ENCODE measurements at places on chromosomes 5 and 9.
A peak's percentile ranks its signal among the peaks of the same experiment; 100 is the strongest.

- DNase-seq: no peak
These were observed 7.2 kb upstream of the RNU6ATAC start for GRCh38 chr9:134171316-134172197.

DNA sequence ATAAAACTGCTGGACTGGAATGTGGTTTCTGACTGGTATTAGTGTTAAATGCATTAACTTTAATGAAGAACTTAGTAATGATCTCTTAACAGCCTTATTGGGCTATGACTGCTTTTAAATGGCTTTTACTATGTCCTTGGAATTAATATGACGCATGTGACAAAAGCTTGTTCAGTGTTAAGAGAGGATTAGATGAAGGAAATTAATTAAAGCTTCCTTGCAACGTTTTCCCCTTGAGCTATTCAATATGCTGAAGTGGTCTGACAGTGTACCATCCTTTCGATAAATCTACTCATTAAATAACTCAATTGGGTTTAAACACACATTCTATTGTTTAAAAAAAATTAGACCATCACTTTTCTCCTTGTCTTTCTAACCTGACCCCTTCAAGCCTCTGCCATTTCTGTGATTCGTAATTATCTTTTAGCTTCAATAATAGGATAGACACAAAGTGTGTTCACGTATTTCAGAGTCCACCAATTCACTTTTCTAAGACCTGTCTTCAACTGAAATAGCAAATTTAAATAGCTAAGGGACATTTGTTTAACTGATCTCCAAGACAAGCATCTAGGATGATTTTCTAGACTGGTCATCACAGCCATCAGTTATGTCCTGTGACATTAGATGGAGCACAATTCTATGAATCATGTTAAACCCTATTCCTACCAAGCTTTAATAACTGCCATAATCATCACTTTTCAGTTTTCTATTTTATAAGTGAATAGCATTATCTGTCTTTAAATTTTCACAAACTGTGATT is 1258.0 kb upstream of the CDH9 start:
- DNase-seq: no peak

DNA sequence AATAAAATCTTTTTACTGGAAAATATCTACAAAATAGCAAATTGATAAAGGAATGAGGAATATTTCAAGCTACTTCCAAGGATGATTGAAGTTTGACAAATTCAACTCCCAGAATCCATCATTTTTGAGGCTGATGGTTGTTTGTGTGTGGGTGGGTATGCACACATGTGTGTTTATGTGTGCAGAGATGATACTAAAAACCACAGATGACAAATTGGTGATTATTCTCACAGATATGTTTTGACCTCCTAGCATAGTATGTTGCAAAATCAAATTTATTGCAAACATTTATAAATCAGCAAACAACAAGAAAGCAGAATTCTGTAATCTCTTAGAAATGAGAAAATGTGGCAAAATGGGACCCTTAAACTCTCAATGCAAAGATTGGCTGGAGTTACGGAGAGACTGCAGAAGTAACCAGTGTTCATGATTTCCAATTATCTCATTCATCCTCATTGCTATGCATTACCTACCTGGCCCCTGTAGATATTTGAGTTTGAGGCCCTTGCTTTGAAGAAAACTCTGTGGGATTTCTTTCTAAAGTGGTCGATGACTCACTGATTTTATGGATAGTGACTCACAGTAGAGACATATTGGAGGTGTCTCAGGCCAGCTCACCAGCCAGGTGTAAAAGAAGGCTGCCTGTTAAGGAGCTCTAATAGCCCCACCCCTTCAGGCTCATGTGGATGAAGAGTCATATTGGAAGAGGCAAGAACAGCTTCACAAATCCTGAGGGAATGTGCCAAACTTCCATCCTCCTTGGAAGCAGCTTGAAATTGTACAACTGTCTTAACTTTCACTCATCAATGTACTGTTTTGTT is 44.6 kb upstream of the TMC1 start:
- DNase-seq: no peak

GRCh38 chr5:81544351-81545018 is 150.6 kb upstream of the ACOT12 start:
- DNase-seq: no peak

DNA sequence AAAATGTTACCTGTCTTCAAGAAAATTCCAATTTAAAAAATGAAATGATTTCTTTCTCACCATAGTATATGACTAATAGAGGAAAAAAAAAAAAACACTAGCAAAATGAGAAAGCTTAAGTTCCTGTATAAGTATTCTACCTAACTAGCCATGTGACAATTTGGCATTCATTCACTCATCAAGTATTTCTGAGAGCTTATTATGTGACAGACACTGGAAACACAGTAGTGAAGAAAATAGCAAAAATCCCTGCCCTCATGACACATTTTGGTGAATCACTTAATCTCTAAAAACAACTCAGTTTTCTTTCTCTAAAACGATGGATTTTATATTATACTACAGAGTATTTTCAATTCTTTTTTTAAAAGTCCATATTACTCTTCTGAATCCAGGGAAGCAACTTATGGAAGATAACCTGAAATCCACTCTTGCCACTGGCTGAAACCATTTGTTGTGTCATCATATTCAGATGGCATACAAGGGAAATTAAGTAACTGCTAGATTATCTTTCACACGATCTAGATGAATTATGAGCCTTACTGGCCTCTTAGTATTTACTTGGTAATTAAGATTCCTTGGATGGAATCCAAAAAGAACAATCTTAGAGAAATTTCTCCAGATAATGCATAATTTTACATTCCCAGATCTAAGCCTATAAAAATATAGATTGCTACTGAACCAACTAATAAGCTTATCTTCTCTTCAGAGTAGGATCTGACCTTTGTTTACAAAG is 5.5 kb downstream of the PTBP3 start:
- DNase-seq: no peak

DNA sequence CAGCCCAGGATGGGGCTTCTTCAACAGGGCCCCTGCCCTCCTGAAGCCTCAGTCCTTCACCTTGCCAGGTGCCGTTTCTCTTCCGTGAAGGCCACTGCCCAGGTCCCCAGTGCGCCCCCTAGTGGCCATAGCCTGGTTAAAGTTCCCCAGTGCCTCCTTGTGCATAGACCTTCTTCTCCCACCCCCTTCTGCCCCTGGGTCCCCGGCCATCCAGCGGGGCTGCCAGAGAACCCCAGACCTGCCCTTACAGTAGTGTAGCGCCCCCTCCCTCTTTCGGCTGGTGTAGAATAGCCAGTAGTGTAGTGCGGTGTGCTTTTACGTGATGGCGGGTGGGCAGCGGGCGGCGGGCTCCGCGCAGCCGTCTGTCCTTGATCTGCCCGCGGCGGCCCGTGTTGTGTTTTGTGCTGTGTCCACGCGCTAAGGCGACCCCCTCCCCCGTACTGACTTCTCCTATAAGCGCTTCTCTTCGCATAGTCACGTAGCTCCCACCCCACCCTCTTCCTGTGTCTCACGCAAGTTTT is 23.6 kb downstream of the PCDHGC5 start:
- DNase-seq: peak; percentile 65

- no peak for DNase-seq
These were observed 28.1 kb upstream of the CYLC2 start for GRCh38 chr9:102966999-102967398.

- DNase-seq: peak; percentile 69
These were observed 45.7 kb upstream of the PIK3R1 start for GRCh38 chr5:68169903-68170302.

GRCh38 chr5:35694481-35694880 is 76.8 kb downstream of the SPEF2 start:
- no peak for DNase-seq

DNA sequence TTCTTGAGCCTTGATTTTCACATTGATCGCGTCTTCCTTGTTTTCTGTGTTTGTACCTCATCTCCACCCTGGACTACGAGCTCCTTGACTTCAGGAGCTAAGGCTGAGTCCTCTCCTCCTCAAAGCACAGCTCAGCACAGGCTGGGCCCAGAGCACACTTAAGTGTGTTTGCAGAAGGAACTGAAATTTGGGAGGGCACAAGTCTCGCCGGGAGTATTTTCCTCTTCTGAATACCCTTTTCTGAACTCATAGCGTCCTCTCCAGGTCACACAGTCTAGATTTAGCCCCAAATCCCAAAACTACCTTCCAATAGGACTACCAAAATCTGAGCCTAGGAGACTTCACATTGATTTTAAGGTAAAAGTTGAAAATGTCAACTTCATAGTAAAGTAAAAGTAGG is 41.6 kb downstream of the TSTD2 start:
- DNase-seq: no peak

DNA sequence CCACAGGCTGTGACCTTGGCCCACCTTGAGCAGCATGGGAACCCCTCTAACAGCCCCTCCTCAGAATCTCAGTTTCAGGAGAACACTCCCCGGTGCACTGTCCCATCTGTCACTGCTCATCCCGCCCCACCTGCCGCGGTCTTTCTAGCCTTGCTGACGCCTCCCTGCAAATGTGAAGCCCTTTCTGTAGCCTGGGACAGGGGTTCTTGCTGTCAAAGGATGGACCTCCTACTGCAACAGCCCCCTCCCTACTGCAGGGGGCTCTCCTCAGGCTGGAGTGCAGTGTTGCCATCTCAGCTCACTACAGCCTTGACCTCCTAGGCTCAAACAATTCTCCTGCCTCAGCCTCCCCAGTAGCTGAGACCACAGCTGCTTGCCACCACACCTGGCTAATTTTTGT is 20.0 kb downstream of the OR2V1 start:
- DNase-seq: no peak

DNA sequence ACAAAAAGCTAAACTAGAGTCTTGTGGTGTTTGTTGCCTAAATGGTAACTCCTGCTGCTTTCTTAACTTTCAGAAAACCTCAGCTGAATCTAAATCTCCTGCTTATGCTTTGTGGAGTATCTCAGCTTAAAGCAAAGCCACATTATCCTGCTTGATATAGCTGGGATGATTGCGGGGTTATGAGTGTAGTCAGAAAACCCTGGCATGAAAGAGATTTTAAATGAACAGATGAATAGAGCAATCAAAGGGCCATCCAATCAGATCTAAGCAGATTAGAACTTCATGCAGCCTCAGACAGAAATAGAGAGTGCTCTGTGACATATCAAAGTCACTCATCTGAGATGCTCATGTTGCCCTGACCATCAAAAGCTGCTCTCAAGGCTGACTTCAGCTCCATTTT is 305.5 kb downstream of the DMRT2 start:
- DNase-seq: no peak

DNA sequence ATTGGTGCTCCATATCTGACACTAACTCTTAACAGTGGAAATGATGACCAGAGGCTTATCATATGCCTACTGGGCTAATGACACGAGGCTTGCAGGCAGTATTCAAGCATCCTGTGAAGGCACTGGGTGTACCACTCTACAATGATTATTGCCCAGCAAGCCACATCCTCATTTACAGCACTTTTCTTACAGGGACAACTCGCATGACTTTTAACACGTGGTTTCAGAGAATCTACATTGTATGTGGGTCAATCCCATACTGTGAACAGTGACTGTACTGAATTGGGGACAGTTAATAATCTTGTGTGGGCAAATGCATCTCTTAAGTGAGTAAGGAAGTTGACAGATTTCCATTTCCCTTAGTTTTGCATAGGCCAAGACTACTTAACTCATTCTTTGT is 260.0 kb downstream of the TRPM3 start:
- DNase-seq: no peak

- no peak for DNase-seq
These were observed 97.2 kb downstream of the PDZD2 start for GRCh38 chr5:31736127-31736526.

DNA sequence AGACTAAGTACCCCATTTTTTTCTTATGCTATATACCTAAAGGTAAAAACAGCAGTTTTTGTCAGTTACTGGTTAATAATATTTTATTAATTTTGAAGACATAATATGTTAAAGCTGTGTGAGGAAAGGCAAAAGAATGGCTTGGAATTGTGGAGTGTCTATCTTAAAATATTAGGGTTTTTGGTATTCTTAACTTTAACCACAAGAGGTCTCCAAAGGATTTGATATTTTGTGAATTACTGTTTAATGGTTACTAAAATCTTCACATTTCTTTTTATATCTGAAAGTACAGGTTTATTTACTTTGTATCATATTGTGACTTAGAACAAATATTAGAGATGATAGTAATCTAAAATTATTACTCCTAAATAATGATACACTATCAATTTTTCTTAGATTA is 32.0 kb upstream of the DHFR start:
- DNase-seq: no peak

DNA sequence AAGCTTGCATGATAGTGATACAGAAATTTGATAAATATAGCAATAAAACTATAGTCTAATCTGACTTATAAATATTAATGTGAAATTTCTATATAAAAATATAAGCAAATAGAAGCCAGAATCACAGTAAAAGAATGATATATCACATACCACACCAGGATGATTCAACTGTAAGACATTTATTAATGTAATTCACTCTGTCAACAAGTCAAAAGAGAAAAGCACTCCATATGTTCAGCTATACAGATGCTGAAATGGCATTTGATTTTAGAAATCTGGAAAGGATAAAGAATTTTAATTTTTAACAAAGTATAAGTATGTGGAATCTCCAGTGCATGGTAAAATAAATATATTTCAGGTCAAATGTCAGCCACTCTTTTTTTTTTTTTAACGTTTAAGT is 372.4 kb downstream of the KCNN2 start:
- no peak for DNase-seq

DNA sequence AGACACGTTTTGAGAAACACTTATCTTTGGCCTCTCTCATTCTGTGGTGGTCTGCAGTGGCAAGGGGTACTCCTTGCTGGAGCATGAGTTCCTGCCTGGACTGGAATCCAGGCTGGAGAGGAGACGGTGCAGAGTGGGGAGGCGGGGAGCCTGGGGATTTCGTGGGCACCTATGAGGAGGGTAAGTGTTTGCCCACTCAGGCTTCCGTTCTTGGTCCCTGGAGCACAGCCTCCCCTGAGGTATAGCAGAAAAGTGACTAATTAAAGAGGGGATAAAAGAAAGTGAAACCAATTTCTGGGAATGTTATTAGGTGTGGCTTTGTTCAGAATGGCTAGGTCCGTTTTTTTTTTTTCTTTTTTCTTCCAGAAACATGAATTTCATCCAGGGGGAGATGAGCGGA is 90.8 kb downstream of the ARHGAP26 start:
- DNase-seq: no peak

DNA sequence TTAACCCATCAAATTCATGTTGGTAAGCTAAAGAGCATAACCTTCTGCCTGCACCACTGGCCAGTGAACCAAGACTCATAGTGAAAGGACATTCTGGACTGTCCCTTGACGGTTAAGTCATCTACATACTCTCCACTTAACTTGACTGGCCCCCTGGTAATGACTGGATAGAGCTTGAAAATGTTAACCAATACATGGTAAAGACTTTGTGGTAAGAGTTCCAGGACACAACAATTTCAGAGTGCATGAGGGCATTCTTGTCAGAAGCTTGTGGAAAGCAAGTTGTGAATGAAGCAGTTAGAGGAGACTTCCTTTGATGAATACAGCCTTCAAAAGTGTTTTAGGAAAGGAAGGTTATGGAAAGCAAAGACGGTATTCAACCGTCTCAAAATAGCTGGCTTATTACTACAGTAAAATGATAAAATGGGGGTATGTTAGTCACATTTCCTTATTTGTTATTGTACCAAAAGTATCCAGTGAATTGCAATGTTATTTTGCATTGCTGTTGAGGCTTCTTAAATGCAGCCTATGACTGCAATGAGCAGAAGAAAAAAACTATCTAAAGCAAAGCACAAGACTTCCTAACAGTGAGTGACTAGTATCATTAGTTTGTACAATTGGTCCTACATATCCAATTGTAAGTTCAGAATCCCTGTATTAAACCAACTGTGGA is 47.2 kb upstream of the DAB2 start:
- DNase-seq: no peak

GRCh38 chr5:40480392-40480791 is 199.3 kb upstream of the PTGER4 start:
- no peak for DNase-seq

- peak; percentile 20 for DNase-seq
These were observed 911 bp downstream of the ABLIM3 start for GRCh38 chr5:149141957-149142851.
